Natural killer cell (primary cell): ENCODE measurements at places on chromosomes 1 and 21. TPM values are rescaled to one million over a fixed set of nuclear protein-coding genes. Genes with fewer than 3 reads are reported as not detected.

DNA sequence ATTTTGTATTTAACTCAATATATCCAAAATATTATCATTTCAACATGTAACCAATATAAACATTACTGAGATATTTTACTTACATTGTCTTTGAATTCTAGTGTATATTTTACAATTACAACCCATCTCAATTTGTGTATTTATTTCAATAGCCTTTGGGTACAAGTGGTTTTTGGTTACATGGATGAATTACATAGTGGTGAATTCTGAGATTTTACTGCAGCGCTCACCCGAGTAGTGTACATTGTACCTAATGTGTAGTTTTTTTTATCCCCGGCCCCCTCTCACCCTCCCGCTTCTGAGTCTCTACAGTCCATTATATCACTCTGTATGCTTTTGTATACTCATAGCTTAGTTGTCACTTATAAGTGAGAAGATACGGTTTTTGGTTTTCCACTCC is 117.0 kb upstream of the GALNT2 start:
- no peak for DNase-seq

- no peak for DNase-seq
Measured at GRCh38 chr1:236343246-236343870, 50.7 kb upstream of the EDARADD start.

Gene C8A
- total RNA-seq: not detected

DNA sequence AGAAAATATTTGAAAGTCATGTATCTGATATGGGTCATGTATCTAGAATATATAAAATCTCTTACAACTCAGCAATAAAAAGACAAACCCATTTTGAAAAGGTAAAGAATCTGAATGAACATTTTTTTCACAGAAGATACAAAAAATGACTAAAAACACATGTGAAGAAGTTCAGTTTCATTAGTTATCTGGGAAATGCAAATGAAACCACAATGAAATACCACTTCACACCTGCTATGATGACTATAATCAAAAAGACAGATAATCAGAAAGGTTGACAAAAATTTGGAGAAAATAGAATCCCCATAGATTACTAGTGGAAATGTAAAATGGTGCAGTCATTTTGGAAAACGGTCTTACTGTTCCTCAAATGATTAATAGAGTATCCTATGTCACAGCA is 631.0 kb downstream of the MRPL39 start:
- no peak for DNase-seq

GRCh38 chr1:201818971-201819750 is 9.8 kb upstream of the IPO9 start:
- no peak for DNase-seq

Gene FCRL2
- total RNA-seq: 0.88 TPM

Gene INTS11
- 150 TPM for total RNA-seq

DNA sequence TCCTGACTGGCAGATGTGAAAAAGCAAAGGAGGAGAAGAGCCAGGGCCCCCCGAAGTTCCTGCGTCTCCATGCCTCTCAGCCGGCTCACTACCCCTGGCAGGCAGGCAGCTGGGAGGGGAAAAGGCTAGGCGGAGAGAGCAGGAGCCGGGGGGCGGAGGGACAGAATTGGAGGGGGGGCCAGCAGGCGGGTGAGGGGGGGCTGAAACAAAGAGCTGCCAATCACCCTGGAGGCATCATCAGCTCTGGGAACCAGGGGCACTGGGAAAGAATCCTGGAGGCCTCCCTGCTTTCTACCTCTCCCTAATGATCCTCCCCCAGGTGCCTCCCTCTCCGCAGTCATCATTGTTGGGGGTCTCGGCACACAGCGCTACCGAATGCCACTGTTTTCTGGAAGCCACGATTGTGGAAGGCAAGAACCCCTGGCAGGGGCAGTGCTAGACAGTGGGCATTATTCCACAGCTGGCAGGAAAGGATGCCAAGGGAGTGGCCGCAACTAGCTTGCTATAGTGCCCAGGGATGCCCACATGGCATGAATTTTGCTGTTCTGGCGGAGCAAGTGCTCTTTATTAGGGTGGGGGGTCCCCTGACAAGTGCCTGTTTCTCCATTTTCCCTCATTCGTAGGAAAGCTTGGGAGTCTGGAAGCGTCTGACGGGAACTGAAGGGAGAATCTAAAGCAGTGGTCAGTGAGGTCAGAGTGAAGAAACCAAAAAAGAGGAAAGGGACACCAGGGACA is at the start of gene THBS3:
Gene THBS3 (minus strand): TSS at position 92 of the 735 bp plus-strand sequence. CDS start 21 bp downstream, at position 71.
- DNase-seq: no peak

- DNase-seq: no peak
Measured at GRCh38 chr1:45095450-45095849, 83.4 kb downstream of the UROD start.

- DNase-seq: no peak
Measured at GRCh38 chr1:168312718-168313604, 32.3 kb downstream of the TBX19 start.

Gene MEX3A
- 0.16 TPM for total RNA-seq

- no peak for DNase-seq
Measured at GRCh38 chr1:55444667-55445066, 229.5 kb upstream of the USP24 start.

GRCh38 chr1:214384373-214385079 is 103.6 kb downstream of the SMYD2 start:
- DNase-seq: no peak

Gene PROX1
- not detected for total RNA-seq

Gene SEMA6C
- total RNA-seq: 5.8 TPM

- no peak for DNase-seq
Measured at GRCh38 chr1:217948741-217949140, 317.6 kb downstream of the SPATA17 start.

DNA sequence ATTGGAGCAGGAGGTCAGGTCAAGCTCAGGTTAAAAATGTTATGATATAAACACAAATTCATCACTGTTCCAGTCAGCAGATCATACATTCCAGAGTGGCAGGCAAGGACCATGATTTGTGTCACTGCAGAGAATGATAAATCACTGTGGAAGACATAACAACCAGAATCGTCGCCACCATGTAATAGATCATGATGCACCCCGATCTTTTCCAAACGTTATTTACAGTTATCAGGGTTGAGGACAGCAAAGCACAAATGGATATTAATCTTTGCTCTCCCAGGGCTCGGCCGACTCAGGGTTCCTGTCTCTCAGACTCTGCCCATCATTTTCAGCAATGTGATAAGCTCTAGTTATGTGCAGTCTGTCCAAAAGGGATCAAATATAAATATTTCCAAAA is 122.7 kb downstream of the ZBTB18 start:
- DNase-seq: no peak

Gene RGS2
- total RNA-seq: 268 TPM

Gene RPF1
- 50.0 TPM for total RNA-seq

DNA sequence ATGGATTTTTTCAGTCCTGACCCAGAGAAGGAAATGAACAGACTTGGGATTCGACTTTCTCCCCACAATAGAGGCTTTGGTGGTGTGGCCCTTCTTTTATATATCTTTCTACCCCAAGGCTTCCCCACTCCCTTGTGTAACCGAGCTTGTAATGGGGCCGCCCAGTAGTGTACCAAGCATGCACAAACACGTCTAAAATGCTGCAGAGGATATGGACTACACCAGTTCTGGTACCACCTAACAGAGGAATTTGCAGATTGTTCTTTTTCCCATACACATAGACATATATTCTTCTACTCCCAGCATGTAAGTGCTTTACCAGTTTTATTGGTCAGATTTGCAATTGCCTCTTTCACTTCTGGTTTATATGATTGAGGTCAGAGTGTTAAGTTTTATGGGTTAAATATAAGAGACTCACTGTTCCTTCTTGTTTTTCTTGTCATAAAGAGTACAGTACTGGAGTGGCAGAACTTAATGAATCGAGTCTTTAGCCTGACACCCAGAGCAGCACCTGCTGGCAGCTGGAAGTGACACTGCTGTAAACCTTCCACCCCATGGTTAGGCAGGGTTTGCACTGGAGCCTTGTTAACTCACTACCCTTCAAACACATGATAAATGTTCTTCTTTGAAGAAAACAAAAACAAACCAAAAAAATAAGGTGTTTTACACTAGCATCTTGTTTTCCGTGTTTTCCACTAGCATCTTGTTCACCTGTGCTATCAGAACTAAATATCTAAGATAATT is 198.6 kb downstream of the PTPRC start:
- DNase-seq: no peak

Gene MYOC
- total RNA-seq: not detected

DNA sequence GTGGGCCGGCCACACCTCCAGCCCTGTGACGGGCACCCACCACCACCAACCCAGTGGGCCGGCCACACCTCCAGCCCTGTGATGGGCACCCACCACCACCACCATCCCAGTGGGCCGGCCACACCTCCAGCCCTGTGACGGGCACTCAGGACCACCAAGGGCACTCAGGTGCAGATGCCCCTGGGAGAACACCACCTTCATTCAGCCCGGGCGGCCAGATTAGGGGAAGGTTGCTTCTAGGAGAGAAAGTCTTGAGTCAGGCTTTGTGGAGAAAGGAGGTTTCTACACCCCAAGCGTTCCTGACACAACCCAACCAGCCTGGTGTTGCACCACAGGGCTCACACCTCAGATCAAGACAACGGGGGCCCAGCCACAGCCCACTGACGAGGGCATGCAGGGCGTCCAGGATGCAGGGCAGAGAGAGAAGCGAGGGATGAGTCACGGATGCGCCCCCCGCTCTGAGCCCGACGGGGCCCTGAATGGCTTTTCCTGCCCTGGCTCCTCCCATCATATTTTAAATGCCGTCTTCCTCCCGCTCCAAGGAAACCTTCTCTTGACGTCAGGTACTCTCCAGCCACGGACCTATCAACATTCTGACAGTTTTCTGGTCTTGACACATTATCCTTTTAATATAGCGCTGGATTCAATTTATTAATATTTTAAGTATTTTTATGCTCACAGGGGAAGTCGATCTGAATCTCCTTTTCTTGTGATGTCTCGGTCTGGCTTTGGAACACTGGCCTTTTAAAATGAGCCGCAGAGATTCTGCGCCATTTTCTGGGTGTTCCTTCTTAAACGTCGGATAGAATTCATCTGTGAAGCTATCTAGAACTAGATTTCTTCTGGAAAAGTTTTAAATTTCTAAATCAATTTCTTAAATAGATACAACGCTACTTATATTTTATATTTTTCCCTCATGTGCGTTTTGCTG is 631 bp upstream of the SPATC1L start:
- peak; percentile 74 for DNase-seq

Gene KRTAP19-2
- total RNA-seq: not detected

Gene INSRR
- 0.10 TPM for total RNA-seq

DNA sequence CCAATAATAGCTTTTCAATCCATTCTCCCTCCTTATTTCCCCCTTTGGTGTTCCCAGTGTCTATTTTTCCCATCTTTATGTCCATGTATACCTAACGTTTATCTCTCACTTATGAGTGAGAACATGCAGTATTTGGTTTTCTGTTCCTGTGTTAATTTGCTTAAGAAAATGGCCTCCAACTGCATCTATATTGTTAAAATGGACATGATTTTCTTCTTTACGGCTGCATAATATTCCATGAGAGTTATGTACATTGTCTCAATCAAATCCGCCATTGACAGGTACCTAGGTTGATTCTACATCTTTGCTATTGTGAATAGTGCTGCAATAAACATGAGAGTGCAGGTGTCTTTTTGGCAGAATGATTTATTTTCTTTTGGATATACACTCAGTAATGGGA is 126.7 kb downstream of the CTH start:
- no peak for DNase-seq

DNA sequence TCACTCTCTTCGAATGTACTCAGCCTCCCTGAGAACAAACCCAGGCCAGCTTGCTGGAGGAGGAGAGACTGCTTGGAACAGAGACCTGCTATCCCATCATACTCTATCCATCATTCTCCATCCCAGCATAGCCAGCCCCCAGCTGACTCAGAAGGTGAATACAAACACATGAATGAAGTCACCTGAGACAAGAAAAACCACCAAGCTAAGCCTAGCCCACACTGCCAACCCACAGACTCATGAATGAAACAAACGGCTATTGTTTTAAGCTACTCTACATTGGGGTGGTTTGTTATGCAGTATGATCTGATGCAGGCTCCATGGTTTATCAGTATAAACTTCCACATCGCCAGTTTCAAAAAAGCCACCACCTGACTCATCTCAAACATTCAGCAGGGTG is 395.6 kb downstream of the SETD4 start:
- no peak for DNase-seq

Gene ASCL5
- total RNA-seq: not detected

Gene FCRLA
- total RNA-seq: 0.90 TPM
